GM18507 (cell line): ENCODE measurements at places on chromosomes 6 and 20.

DNA sequence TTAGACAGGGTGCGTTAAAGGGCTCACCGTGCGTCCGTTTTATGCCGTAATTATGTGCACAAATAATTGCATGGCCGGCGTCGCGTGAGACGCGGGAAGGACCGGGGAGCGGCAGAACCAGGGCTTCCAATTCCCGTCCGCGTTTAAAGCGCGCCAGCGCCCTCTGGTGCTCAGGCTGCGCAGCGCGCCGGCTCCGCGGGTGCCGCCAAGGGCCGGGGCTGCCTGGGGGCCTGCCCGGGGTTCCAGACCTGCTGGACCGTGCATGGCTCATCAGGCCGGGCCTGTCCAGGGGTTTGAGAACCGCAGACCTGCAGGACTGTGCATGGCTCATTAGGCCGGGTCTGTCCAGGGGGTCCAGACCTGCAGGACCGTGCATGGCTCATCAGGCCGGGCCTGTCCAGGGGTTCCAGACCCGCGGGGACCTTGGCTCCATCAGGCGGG is 369.0 kb downstream of the THBS2 start:
- DNase-seq = peak; percentile 64

GRCh38 chr6:163324688-163325389 is 89.7 kb upstream of the QKI start:
- no peak for DNase-seq

DNA sequence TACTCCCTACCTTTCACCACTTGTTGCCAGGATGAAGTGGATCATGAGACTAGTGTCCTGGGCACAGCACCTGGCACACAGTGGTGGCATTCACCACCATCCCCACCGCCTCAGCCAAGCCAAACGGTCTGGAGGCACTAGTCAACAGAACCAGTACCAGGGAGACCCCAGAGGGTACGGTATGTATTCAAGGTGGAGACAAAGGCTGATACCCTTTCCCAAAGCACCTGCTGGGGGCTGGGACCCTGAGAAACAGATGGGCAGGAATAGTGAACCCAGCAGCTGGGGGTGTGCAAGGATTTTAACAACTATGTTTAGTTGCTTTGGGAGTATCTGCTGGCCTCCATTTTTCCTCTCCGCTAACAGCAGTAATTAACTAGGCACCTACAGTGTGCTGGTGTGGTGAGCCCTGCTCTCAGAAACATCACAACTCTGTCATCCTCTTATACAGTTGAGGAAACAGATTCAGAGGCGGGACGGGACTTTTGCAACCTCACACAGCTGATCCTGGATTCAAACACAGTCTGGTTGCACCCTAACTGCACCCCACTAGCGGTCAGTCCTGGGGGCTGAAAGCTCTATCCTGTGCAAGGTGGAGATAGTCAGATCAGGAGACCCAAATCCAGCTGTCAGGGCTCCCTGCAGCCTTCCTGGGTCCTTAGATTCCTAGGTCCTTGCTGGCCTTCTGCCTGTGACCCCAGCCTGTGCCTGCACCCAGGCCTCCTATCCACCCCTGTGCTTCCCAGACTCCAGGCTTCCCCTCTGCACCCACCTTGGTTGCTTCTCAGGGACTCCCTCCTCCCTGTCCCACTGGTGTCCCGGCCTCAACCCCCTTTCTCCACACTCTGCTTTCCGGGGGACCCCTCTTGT is 1.2 kb downstream of the SNTA1 start:
- no peak for DNase-seq

GRCh38 chr20:12074111-12074655 is 156.5 kb downstream of the BTBD3 start:
- DNase-seq = no peak

- DNase-seq = no peak
Measured at GRCh38 chr6:35160642-35161041, 19.5 kb upstream of the TCP11 start.

- DNase-seq = no peak
Measured at GRCh38 chr20:48845721-48846306, 18.0 kb upstream of the PREX1 start.

GRCh38 chr6:33172688-33173534 is 19.4 kb downstream of the COL11A2 start:
- peak; percentile 47 for DNase-seq

- DNase-seq = no peak
Measured at GRCh38 chr6:123380257-123380656, 256.5 kb downstream of the TRDN start.

- DNase-seq = no peak
Measured at GRCh38 chr6:111658462-111659154, 52.9 kb upstream of the TRAF3IP2 start.

DNA sequence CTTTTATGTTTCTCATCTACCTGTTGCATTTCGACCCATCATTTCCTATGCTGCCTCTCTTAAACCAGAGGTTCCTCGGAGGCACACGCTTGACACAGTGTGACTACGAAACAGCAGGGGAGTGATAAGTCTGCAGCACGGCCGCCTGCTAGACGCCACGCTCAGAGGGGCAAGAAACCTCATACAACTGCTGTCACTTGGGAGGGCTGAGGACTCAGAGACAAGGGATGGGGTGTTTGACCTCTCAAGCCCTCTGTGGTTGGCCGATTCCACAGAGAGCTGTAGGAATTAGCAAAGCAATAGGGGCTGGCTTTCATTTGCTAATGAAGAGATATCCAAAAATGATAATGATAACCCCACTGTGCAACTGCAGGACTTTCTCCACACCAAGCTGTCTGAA is 372.5 kb downstream of the ZFAND3 start:
- no peak for DNase-seq

DNA sequence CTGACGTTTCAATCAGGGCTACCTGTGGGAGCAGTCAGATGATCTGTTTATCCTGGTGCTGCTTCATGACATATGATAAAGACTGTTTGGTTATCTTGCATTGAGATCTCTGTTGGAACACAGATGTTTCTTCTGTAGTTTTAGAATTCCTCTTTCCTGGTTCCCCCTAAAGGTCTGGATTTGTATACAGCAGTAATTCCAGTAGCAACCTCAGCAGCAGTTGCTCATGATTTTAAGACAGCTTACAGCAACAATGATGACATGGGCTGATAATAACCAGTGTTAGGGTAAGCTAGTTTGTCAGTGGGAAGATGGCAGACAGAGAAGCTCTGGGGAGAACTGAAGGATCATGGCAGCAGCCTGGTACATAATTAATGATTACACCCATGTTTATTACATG is 439.4 kb downstream of the PHF3 start:
- no peak for DNase-seq

DNA sequence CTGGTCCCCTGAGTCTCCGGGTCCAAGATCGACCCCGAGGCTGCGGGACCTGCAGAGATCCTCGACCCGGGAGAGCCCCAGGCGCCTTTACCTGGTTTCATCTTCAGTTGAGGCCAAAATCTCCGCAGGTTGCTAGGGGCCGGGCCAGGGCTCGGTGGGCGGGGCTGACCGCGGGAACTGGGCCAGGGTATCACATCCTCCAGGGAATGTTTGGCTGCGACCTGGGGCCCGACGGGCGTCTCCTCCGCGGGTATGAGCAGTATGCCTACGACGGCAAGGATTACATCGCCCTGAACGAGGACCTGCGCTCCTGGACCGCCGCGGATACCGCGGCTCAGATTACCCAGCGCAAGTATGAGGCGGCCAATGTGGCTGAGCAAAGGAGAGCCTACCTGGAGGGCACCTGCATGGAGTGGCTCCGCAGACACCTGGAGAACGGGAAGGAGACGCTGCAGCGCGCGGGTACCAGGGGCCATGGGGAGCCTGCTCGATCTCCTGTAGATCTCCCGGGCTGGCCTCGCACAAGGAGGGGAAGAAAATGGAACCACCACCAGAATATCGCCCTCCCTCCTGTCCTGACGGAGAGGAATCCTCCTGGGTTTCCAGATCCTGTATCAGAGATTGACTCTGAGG is 53.8 kb upstream of the POLR1H start:
- no peak for DNase-seq

- DNase-seq = no peak
Measured at GRCh38 chr20:15498926-15499325, 1074.3 kb downstream of the KIF16B start.

- no peak for DNase-seq
Measured at GRCh38 chr20:57047281-57048026, 219.0 kb downstream of the BMP7 start.

DNA sequence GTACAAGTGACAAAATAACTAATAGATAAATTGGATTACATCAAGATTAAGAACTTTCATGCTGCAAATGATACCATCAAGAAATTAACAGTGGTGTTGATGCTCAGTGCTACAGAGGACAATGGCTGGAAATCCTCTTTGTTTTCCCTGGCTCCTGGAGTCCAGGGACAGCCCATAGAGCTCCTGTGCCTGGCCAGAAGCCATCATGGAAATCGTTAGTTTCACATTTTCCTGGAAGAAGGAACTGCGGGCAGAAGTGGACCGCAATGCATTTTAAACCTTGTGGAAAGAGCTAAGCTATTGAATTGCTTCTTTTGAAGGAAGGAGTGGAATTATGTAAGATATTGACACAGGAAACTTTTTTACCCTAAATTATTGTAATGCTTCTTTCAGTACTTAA is 276.0 kb downstream of the GJA1 start:
- DNase-seq = no peak

GRCh38 chr6:132530293-132530974 is 7.6 kb upstream of the TAAR9 start:
- DNase-seq = peak; percentile 1

DNA sequence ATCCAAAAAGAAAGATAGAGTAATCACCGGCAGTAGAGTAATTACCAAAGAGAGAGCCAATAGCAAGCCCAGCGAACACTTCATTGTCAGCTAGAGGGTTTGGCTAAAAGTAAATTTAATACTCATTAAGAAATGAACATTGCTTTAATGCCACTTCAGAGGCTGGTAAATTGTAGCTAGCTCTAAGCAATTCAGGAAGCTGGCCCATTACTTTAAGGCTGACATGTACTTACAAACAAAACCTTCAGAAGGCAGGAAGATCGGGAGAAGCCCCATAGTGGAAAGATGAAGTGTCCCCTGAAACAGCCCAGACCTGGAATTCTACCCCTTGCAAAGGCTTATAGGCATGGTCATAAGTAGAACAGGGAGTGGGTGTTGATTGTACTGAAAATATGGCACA is 396.6 kb upstream of the ID4 start:
- no peak for DNase-seq

GRCh38 chr6:12991435-12991834 is 274.9 kb downstream of the PHACTR1 start:
- no peak for DNase-seq

DNA sequence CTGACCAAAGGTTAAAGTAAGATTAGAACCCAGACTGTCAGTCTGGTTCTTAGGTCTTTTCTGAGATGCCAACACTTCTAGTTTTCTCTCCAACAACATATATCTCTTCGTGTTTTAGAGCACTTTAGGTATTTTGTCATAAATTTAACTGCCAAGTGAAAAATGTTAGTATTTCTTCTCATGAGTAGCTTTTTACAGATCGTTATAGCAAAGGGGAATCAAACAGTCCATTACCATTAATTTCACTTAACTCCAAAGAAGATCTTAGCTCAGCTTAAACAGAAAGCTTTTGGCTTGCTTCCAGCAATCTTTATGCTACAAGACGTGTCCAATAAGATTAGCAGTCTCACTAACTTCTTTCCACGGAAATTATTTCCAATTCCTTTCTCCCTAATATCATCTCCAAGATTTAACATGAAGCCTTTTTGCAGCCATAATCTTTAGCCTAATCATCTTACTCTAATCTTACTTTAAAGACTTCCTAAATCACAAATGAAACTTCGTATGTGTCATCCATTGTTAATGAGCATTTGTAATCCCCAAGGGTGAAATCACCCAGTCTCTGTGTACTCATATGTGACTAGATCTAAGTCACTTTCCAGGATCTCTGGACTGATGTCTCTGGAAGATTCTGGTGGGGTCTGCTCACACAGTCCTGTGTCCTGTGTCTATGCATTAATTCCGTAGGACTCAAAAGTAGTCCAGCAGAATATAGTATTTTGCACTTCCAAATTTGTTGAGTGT is 38.7 kb downstream of the MOXD1 start:
- no peak for DNase-seq

DNA sequence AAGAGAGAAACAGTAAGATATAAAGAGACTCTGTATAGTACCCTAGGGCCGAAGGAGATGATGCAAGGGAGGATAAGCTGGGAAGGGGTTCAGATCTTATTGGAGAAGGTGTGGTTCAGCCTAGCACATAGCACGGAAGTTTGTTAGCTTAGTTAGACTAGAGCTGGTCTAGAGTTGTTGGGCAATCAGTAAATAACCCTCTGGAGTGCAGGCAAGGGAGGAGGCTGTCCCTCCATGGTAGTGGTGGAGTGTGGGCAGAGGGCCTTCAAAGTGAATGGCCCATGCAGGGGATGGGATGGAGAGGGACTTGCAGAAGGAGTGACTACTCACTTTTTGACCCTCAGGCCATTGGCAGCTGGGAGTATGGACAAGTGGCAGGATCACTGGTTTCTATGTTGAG is 20.0 kb downstream of the TULP4 start:
- no peak for DNase-seq

- DNase-seq = no peak
Measured at GRCh38 chr6:110656492-110656891, 158.8 kb downstream of the CDK19 start.

GRCh38 chr20:47336129-47336754 is 20.3 kb downstream of the ZMYND8 start:
- DNase-seq = no peak

DNA sequence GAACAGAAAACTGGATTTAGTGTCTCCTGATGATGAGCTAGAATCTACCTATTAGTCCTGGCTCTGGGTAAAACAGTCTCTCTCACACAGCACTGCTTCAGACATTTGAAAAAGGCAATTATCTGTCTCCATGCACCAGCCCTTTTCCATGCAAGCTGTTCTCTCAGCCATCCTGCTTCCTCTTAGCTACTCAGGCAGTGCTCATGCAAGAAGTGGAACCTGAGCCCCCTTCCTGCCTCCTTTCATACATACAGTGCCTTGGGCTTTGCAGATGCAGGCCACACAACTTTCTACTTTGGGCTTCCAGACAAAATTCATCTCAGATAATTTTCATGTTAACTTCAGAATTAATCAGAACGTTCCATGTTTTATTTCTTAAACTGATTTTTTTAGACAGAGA is 151.3 kb downstream of the RALGAPA2 start:
- DNase-seq = no peak

- no peak for DNase-seq
Measured at GRCh38 chr6:55576811-55577210, 2.2 kb downstream of the HMGCLL1 start.

GRCh38 chr20:2694519-2694918 is 1.9 kb downstream of the EBF4 start:
- no peak for DNase-seq

GRCh38 chr6:146301764-146302163 is 241.9 kb upstream of the RAB32 start:
- no peak for DNase-seq

GRCh38 chr6:149363154-149363553 is 36.9 kb upstream of the SUMO4 start:
- DNase-seq = no peak

DNA sequence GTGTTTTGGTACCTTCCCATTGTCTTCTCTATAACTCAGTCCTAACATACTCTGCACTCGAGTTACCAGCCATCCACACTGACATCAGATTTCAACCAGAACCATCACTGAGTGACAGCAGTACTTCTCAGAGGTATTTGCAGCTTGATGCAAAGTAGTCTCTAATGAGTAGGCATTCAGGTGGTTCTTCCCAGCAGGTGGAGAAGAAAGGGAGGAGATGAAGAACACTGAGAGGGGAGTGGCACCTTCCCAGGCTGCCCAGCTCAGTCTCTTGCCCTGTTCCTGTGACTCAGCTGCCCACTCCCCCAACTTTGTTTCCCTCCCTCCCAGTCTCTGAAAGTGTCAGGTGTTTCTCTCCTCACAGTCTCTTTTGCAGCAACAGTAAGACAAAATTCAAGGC is 38.7 kb upstream of the SMIM28 start:
- DNase-seq = no peak
